ENCODE measurements at places on chromosomes 2 and 18.

DNA sequence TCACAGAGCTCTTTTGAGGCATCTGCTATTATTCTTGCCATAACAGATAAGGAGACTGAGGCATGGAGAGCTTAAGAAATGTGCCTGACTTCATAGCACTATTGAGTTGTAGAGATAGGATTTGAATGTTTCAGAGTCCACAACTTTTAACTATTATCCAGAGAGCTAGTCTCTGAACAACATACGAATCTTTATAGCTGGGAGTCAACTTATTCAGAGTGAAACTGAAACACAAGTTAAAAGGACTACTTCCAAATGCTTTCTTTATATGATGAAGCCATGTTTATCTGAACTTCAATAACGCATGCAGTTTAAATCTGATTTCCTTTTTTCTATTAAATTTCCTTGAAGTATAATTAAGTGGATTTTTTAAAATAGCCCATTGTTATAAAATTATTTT, 268.8 kb downstream of the IKZF2 start:
- DNase-seq, result no peak

- DNase-seq, result no peak
Observed at GRCh38 chr18:12885500-12885899, 1.5 kb upstream of the PTPN2 start.

- DNase-seq, result no peak
Observed at GRCh38 chr18:48459465-48459864, 50.3 kb upstream of the ZBTB7C start.

DNA sequence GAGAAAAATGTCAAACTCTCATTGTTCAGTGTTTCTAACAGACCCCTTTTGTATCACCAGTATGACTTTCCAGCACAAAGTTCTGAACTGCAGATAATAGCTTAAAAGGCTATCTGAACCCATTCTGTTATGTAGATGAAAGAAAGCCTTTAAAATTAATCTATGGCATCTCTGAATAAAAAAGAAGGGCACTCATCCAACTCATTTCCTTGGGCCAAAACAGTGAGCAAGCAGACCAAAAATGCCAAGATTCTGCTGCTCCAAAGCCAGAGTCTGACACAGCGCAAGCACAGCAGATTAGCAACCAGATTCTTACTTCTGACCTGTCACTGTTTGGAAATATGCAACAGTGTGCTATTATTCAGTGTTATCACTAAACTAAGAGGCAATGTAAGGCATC, 22.6 kb upstream of the ITGA6 start:
- DNase-seq, result no peak

DNA sequence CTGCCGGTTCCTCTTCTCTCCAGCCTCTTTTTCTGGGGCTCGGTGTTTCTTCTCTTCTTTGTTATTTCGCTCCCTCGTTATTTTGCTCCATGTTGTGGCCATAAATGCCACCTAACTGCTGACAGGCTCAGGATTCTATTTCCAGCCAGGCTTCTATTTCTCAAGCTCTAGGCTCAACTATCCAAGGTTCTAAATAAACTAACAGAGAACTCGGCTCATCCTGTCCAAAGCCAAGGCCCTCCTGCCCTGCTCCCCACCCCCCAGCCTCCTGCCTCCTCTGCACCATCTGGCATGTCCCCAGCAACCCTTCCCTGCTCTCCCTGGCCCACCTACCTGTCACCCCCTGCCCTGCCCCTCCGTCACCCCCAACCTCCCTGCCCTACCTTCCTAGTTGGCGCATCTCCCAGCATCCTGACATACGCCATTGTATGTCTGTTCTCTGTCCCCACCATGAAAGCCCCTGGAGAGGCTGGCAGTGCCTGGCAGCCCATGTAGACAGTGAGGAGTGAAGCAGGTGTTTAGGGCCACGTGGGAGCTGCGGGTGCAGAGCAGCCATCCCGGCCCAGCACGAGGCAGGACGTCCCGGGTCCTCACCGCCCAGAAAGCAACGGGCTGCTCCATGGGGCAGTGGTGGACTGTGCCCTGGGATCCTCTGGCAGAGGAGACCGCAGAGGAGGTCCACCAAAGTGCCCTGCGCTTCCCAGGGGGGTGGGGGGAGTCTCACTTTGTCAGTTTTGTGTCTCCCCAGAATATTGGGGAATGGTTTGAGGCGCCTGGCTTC, 186.9 kb downstream of the TWIST2 start:
- no peak for DNase-seq

GRCh38 chr2:71605781-71606241, 152.4 kb downstream of the DYSF start:
- peak; percentile 9 for DNase-seq

DNA sequence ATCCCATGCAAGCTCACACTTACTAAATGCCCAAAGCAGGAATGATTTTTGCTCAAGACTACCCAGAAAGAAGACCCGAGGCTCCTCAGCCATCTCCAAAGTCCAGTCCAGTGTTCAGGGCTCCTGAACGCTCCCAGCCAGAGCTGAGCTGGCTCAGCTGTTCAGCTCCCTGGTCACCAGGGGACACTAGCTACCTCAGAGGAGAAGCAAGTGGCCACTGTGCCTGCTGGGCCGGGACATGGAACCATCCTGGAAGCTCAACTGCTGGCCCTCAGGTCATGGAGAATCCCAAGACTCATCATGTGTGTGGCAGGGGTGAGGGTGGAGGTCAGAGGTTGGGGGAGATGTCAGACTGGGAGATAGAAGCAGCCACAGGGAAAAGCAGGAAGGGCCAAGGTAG, 89.0 kb downstream of the GALNT14 start:
- no peak for DNase-seq

- DNase-seq, result no peak
Observed at GRCh38 chr18:13243363-13243762, 24.8 kb downstream of the LDLRAD4 start.

DNA sequence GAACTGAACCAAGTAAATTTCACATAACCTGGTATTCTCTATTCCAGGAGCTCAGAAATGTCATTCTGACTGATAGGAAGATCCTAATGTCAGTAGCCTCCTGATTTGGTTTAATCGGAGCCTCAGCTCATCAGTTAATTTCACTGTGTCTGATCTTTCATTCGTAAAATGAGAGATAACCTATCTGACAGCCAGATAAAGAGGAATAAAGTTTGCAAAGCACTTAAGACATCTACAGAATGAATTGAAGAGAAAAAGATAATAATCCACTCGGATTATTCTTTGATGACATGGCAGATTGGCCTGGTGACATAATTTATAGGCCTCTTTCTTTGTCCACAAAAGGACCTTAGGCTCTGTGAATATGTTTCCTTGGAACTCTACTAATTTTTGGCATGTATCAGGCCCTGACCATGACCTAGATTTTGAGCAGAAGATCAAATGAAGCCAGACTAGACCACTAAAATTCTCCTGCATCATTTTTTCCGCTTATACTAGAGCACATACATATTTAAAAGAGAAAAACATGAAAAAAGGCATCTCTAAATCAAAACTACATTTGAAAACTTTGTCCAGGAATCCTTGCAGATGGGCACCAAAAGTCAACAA, 312.4 kb downstream of the MTX2 start:
- DNase-seq, result no peak

DNA sequence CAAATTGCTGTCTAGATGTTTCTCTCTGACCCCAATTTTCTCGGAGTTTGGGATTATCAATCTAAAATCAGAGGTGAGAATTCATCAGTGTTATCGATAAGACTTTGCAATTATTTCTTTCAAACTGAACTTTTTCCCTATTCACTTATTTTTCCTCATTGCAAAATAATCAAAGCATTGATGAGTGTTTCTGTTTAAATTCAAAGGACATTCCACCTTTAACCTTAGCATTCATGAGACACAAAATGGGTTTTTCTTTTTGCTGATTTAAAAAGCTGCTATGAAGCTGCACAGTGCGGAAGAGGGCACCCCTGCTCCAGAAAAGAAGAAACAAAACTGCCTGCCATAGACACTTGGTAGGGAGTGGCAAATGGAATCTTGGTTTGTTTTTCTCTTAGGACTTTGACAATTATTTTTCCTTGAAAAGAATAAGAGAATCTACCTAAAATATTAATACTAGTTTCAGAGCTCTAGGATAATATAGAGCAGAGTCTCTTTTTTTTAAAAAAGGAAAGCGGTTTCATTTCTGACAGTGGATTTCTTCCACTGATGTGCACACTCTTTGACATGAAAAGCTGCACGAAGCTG, 203.4 kb downstream of the TGIF1 start:
- no peak for DNase-seq

- no peak for DNase-seq
Observed at GRCh38 chr2:10775021-10775780, 37.4 kb downstream of the PDIA6 start.

- peak; percentile 94 for DNase-seq
Observed at GRCh38 chr18:65750389-65751154, at the start of gene CDH7. CDH7 (plus strand) TSS chr18:65751012; CDS start chr18:65762843, 11,831 bp downstream.

DNA sequence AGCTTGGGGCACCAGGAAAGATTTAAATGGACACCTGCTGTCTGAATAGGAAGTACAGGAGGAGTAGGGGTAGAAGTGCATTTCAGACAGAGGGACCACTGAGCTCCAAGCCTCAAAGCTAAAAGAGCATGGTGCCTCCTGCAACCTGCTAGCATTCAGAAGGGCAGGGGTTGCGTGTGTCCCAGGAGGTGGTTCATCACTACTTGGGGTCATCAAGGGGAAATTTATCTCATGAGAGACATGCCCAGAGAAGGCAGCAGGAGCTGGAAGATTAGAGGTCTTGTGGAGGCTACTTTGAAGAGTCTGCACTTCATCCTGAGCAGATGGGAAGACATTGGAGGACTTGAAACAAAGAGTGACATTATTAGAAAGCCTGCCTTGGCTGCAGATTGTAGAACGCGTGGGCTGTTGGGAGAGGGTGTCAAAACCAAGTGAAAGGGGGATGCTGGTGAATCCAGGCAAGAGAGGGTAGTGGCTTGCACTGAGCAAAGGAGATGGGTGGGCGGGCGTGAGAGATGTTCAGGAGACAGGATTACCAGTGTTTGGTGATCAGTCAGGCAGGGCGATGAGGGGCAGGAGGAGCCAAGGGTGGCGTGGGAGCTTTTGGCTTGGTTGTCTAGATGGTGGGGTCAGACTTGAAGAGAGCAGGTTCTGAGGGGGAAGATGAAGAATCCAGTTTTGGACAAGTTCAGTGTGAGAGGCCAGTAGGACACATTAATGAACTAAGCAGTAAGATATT, 154.0 kb downstream of the DYSF start:
- DNase-seq, result peak; percentile 1

DNA sequence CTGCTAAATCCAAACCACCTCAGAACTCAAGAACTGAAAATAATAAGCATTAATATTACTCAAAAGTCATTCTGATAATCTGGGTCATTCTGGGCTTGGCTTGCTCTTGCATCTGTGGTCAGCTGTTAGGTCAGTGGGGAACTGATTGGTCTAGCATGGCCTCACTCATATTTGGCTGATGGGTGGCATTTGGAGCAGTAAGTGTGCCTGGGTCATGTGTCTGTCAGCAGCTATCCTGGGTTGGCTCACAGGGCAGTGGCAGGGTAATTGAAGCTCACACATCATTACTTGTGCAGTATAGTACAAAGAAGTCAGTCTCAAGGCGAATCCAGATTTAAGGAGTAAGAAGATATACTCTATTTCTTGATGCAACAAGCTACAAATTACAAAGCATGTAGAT, 9.6 kb downstream of the RPL37A start:
- DNase-seq, result no peak

DNA sequence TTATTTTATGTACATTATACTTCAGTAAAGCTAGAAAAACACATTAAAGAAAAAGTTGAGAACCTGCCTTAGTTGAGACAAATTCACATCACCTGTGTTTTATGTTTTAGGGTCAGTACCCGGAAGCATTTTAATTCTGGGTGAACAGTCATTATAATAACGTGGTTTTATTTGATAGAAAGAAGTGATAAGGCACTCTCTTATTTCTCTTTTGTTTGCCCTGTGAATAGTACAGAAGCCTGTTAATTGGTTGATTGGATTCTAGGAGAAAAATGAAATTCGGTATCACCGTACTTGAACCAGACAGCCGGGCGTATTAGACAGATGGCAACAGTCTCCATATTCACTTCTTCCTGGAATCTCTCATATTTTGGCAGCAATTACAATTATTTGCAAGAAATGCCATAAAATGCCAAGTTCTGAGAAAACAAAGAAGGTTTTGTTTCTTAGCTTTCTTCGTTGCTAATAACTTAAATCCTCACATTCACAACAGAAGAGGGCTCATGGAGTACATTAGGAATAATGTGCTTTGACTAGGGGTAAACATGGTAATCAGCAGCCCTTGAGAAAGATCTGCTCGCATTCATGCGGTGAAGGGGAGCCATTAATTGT, 168.7 kb upstream of the RASGRP3 start:
- no peak for DNase-seq

- DNase-seq, result no peak
Observed at GRCh38 chr2:239267288-239267951, 133.4 kb downstream of the HDAC4 start.

DNA sequence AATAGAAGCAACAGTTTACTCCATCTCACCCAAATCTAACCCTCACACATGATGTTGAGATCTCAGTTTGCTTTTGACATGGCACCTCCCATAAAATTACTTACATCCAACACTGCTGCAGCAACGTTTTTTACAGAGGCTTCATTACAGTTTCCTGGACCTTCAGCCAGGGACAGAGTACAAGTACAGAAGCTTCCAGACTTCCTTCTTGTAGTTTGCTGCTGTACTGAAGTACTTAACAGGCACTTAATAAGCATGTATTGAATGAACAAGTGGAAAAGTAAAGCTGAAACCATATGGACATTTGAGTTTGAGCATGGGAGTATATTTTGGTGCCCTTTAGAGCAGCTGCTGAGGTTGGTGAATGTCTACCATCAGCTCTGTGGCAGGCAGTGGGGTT, 514.2 kb downstream of the PTPRM start:
- no peak for DNase-seq

- no peak for DNase-seq
Observed at GRCh38 chr18:41693008-41693407, 262.0 kb upstream of the PIK3C3 start.

DNA sequence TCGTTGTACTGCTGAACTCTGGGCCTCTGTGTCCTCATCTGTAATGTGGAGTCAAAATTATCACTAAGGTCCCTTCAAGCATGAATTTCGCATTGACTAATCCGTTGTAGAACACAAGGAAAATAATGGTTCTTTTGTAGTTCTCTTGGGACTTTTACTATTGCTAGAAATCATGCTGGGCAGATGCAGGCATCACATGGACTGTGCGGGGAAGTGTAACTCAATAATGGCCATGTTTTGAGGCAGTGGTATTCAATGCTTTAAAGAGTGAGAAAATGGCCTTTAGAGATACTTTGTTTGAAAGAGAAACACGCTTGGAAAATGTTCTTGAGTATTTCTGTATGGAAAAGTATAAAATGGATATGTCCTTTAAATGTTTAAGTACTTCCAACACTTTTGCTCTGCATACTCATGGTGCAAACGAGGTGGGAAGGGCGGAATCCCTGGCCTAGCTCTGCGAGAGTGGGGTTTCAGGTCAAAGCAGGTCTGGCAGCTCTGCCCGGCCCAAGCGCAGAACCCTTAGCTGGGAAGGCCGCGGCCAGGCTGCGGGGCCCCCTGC, 117.3 kb upstream of the MSTN start:
- DNase-seq, result no peak

GRCh38 chr2:58293056-58293455, 51.9 kb upstream of the FANCL start:
- no peak for DNase-seq

DNA sequence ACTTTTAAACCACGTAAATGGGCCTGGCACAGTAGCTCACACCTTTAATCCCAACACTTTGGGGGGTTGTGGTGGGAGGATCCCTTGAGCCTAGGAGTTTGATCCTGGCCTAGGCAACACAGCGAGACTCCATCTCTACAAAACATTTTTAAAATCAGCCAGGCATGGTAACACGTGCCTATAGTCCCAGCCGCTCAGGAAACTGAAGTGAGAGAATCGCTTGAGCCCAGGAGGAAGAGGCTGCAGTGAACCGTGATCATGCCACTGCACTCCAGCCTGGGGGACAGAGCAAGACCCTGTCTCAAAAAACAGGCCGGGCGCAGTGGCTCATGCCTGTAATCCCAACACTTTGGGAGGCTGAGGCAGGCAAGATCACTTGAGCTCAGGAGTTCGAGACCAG, 12.2 kb downstream of the ROCK1 start:
- DNase-seq, result peak; percentile 16
